NCI-H146 (cell line): ENCODE measurements at places on chromosomes 11 and 22.

DNA sequence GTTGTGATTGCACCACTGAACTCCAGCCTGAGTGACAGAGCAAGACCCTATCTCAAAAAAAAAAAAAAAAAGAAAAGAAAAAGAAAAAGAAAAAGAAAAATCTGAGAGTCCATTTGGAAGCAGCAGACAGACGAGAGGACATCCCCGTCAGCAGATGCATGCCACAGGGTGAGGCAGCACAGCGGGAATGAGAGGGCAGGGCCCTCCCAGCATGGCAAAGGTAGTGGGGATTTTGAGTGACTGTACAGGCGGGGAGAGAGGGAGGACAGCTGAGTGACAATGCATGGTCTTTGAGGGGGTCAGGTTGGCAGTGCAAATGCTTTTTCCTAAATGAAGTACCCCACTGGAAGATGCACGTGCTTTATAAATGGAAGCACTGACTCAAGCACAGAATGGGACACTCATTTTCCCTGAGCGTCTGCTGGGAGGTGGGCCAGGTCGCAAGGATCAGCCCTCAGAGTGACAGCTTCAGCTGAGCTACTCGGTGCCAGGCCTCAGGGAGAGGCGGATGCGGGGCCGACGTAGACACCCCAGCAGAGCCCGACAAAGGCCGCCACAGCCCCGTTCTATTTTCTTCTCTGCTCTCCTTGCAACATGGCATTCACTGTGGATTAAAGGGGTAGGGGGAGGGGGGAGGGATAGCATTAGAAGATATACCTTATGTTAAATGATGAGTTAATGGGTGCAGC is 113.5 kb downstream of the SHANK2 start:
- DNase-seq, result no peak

GRCh38 chr22:48948575-48949170 is 879.0 kb downstream of the BRD1 start:
- DNase-seq, result no peak

DNA sequence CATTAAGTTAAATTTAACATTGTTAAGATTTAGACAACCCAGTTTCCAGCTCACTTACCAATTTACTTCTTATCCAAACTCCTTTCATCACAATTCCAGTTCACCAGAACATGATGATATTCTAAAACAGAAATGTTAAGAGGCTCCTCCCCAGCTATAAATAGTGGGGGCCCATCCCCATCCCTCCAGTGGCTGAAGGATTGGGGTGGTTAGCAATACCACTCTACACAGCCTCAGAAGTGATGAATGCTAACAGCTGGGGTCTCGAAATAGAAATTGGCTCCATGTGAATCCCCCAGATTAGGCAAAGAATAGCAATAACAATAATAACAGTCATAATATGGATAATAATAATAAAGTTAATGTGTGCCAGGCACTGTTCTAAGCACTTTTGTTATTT is 97.9 kb upstream of the NCAM1 start:
- no peak for DNase-seq

DNA sequence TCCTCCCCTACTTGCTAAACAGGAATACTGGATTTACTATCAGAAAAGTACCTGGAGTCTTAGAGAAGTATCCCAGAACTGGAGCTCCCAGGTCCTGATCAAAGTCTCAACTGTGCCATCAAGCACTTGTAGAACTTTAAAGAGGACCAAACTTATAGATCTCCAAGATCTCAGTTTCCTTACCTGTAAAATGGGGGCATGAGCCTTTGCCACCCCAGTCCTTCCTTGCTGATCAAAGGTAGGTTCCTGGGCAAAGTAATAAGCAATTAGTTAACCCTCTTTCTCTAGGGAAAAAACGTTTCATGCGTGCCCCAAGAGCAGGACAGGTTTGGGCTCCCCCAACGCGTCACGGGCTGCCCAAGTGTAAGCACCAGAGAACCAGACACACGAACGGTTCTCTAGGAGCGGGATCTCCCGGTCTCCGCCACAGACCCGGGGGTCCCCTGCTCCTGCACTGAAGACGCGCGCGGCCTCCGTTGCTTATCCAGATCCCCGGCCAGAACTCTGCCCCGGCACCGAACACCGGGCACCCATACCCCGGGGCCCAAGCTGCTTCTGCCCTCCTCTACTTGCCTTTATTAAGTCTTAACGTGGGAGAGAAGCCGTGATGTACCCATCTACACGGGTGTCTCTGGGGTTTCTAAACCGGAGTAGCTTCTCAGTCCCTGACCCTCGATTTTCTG is 505 bp downstream of the ZNF214 start:
- peak; percentile 55 for DNase-seq

DNA sequence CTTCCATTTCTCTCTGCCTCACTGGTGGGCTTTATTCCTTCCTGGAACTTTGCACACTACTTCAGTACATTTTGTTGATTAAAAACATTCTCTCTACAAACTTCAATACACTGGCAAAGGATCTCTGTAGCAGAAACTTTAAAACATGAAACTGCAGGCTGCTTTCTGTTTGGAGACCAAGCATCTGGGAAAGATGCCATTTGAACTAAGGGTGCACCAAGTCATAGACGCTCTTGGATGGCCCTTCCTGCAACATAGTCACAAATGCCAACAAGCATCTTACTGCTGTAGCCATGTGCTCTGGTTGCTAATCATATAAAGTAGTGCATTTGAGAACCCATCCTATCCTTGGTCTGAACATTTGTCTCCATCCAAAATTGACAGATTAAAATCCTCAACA is 56.4 kb downstream of the SNX19 start:
- DNase-seq, result no peak

DNA sequence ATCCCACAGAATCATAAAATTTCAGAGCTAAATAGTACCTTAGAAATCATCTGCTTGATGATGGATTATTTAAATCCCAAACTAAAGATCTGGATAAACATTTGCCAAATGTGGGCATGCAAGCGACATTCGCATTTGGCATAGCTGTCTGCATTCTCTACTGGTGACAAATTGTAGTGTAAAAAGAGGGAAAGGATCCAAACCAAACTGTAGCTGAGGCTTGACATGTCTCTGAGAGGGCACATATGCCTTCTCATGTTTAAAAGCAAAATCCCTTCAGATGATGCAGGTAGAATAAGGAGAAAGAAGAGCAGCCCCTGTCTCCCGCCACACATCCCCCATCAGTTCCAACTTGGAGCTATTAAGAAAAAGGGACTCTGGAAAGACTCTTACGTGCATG is 257.5 kb upstream of the MTNR1B start:
- DNase-seq, result no peak
